ENCODE measurements at places on chromosomes 11 and 22.

DNA sequence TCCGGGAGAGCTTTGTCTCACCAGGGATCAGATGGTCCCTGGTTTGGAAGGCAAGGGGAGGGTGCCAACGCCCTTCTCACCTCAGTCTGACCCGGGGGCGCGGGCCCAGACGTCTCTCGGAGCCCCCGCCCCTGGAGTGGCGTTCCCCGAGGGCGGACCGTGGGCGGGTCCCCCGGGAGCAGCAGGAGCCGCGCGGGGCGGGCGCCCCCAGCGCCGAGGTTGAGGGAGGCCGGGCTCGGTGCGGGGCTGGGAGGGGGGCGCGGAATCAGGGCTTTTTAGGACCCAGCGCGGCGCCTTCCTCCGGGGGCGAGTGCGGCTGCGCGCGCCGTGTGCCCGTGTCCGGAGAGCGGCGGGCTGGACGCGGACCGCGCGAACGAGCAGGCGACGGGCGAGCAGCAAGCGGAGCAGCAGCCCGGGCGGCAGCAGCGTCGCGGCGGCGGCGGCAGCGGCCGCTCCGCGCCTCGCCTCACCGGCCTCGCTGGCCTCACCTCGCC lies at the start of gene KCNC1:
Gene KCNC1 (plus strand): TSS at position 364 of the 494 bp plus-strand sequence. CDS start 1,222 bp downstream, outside the sequence.
- DNase-seq, result peak; percentile 37

- DNase-seq, result no peak
These were observed 60.1 kb upstream of the GUCY1A2 start for GRCh38 chr11:107078375-107078774.

DNA sequence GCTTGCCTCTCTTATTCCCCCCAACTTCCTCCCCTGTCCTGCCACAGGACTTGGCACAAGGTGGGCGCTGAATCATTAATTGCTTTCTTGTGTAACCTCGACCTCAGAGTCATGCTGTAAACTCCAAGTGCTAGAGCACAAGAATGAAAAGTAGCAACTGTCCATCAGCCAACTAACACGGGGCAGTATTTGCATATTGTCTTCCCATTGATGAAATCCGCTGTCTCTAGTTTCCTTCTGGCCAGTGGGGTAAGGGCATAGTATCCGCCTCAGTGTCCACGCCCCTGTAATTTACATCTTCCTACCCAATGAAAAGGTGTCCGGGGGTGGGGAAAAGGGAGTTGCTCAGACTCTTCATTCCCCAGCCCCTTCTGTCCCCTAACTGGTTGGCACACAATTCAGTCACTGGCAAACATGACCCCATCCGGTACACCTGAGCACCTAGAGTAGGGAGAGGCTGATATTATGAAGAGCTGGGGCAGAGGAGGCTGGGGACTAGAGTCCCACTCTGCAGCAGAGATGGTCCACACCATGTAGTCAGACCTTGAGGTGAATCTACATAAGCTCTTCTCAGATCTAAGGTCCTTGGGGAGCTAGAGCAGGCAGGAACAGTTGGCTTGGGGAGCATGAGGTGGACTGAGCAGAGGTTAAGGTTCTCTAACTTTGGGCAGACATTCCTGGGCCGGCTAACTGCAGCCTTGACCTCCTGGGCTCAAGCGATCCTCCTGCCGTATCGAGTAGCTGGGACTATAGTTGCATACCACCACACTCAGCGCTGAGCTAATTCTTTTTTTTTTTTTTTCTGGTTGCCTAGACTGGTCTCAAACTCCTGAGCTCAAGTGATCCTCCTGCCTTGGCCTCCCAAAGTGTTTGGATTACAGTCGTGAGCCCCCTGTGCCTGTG lies 6.8 kb upstream of the GGA1 start:
- peak; percentile 88 for DNase-seq

DNA sequence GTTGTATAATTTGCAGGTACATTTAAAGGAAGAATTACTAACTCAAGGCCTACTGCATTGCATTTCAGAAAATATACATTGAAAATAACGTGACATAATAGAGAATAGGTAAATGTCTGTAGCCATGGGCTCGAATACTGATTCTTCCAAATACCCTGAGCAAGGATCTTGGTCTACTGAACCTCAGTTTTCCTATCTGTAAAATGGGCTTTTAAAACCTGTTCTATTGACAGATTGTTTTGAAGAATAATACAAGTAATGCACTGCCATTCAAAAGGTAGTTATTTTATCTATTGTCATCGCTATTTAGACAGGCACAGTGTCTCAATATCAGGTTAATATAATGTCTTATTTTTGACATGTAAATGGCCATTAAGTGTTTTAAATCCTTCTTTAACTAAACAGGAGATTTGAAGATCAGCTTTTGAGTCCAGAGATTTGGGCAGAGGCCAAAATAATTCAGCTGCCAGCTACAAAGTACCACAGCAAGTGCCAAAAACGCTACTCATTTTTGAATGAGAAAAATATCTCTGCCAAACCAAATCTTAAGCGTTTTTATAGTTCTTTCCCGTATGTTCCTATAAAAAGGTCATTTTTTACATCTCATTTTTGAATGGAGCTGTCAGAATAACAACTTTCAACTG lies 56.7 kb downstream of the CTSC start:
- DNase-seq, result no peak

- DNase-seq, result no peak
These were observed 122.5 kb downstream of the KCNQ1OT1 start for GRCh38 chr11:2577031-2577990.

DNA sequence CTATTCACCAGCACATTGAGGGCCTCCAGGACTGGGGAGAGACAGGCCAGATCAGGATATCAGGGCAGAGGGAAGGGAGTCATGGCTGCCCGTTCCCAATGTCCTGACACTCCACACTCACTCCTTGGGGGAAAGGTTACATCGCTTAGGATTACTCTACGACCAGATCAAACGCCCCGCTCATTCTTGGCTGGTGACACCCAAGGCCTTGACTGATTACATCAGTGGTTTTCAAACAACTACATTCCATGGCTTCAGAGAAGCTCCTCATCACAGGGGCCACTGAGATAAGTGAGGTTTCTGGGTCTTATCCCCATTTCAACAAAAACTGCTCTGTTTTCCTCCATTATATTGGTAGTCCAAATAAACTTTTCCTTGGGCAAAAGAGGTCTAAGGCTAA lies 15.0 kb downstream of the UBE2L6 start:
- no peak for DNase-seq

DNA sequence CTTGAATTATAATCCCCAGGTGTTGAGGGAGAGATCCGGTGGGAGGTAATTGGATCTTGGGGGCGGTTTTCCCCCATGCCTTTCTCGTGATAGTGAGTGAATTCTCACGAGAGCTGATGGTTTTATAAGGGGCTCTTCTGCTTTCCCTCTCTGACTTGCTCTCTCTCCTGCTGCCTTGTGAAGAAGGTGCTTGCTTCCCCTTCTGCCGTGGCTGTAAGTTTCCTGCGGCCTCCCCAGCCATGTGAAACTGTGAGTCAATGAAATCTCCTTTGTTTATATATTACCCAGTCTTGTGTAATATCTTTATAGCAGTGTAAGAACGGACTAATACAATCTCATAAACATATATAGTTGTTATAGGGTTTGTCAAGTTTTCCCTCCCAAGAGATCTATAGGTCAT lies 32.8 kb downstream of the KCNE3 start:
- no peak for DNase-seq

GRCh38 chr22:37139762-37140161 lies 10.0 kb downstream of the IL2RB start:
- no peak for DNase-seq

GRCh38 chr11:28461846-28462245 lies 353.7 kb downstream of the METTL15 start:
- no peak for DNase-seq

- no peak for DNase-seq
These were observed 73.5 kb downstream of the GAB2 start for GRCh38 chr11:78344094-78344493.

DNA sequence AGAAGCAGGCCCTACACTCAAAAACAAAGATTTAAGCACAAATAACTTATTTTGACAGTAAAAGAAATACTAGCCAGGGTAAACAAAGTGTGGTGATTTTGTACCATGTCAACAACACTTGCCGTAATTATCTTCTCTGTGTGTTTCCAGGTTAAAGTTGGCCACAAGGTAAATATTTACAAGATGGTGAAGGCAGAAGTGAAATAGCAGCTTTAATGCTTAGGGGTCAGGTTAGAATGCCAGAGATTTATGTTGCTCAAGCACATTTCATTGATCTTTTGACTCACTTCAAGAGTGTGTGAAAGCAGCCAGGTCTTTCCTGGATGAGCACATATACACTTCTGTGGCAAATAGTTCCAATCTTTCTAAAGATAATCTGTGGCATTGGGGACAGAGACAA lies 270.2 kb upstream of the LUZP2 start:
- DNase-seq, result no peak

- no peak for DNase-seq
These were observed 97.3 kb downstream of the CTTN start for GRCh38 chr11:70495351-70496310.

GRCh38 chr11:125074511-125075241 lies 11.6 kb downstream of the SLC37A2 start:
- no peak for DNase-seq

DNA sequence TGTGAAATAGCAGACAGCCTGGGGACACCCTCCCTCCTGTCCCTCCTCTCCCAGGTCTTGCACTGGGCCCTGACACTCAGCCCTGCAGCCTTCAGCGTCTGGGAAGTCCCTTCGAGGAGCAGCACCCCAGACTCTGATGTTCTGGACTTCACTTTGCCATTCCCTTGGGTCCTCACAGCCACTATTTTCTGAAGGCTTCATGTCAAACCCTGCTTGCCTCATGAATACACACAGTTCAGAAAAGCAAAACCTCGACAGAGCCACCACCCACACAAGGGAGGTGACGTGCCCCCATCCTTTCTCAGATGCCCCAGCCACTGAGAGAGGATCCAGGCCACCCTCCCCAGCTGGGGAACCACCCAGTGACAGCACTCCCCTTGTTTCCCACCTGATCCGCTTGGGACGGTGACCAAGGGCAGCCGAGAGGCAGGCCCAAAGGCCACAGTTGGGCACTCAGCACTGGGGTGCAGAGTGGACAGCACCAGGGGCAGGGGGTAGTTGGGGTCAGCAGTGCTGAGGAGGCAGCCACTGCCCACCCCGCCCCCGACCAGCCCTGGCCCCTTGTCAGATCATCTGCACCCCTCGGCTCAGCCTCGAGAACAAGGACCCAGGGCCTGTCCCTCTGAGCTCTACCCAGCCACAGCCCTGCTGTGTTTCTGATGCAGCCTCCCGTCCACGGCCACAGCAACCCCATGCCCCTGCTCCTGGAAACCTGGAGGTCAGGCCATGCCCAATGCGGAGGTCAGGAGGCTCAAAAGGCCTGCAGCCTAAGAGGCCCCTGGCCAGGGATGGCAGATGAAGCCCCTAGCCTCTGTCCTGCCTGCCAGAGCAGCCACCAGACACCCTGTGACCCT lies 3.1 kb upstream of the TNNT3 start:
- no peak for DNase-seq

GRCh38 chr11:62574363-62575071 lies 826 bp upstream of the EEF1G start:
- peak; percentile 38 for DNase-seq

Data from Calu3 (cell line).